ENCODE measurements at places on chromosomes 7 and 10. TPM values are rescaled to one million over a fixed set of nuclear protein-coding genes. Genes with fewer than 3 reads are reported as not detected.

GRCh38 chr10:135132-135600 is at the start of gene ZMYND11:
Gene ZMYND11, plus strand, starts transcription at chr10:135455. Its CDS starts 44,558 bp downstream, at chr10:180013.
- peak; percentile 61 for DNase-seq

DNA sequence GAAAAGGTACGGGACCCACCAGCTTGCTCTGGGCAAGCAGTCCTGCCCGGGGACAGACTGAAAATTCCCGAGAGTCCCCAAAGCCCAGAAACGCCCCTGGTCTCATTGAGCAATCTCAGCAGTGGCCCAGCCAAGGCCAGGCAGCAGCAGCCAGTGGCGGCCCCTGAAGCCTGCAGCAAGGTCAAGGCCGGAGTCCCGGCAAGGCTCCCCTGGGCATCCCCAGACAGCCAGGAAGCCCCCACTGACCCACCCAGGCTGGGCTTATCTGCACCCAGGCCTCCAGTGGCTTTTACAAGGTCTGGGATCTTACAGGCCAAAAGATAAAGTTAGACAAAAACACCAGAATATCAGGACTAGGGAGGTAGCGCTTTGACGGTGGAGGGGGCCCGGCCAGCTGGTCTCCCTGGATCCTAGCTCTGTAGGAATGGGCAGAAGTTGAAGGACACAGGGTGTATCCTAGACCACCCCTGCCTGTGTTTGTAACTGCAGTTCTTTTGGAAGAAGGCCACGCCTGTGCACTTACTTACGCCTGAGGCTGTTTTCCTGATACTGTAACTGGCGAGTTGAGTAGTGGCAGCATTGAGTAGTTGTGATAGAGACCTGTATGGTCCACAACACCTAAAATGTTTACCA is 130.5 kb upstream of the NPS start:
- no peak for DNase-seq

GRCh38 chr7:78864339-78864738 is 589.1 kb downstream of the MAGI2 start:
- no peak for DNase-seq

DNA sequence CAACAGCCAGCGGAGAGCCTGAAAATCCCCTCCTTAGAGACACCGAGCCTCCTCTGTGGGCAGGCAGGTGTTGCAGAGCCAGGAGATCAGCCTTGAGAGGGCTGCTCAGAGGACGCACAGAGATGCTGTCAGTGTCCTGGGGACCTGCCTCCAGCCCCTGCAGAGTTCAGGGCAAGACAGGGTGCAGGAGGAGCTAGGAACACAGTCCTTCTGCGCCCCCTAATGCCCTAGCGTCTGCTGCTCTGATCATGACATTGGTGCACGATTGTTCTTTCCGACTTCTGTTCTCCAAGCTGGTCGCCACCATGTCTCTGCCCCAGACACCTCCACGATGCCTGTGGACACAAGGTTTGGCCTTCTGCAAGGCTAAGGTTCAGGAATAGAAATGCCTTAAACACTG is 613.7 kb upstream of the MKI67 start:
- DNase-seq: no peak

DNA sequence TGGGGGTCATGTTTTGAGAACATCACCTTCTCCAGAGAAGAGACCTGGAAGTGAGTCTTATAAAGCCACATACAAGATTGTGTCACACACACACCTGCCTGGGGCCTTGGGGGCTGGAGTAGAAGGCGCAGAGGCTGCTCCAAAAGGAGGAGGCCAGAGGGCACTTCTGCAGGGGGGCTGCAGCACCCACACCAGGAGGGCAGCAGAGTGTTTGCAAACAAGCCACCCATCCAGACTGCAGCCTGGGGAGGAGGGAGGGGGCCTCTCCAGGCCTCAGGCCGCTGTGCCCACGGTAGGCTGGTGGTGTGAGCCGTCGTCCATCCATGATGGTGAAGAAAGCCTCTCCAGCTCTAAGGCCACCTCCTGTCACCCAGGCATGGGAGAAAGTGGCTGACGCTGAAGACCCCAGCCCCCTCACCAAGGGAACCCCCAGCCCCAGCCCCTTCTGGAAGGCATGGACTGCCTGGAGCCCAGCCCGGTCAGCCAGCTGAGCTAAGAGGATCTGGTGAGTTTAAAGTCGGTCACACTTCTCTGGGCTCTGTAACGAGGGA is 77.5 kb downstream of the FOXL3 start:
- DNase-seq: no peak

PRKCQ gene
- 2.4 TPM for total RNA-seq

DNA sequence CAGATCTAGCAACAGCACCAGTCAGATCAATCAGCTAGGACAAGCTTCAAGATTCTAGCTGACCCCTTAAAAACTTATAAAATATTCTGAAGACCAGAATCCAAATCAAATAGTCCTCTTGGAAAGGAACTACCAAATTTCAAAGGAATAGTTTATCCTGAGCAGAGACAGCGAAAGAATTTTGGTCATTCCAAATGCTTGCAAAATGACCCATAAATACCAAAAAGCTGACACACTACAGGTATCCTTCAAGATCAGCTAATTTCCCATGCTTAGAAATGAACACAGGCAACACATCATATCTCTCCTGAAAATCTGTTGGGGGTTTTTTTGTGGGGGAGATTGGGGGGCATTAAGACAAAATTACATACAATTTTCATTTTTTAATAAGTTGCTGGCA is 78.8 kb downstream of the PDSS1 start:
- no peak for DNase-seq

DNA sequence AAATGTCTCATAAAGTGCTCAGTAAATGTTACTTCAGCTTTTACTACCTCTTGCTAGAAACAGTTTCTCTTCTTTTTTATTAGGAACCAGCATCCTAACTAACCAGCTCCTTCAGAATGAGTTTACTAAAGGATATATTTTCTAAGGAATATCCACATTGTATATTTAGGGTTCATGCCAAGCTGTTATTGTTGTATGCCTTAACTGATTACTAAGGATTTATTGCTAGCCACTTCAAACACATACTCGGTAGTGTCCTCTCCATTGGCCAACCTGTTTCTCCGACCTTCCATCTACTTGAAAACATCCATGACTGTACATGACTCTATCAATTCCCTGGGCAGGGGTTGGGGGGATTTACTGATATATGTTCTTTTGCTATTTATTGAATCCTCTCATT is 906.3 kb upstream of the SORCS1 start:
- no peak for DNase-seq

SLC13A4 gene
- 0.14 TPM for total RNA-seq

- no peak for DNase-seq
Observed at GRCh38 chr10:49643241-49644034, 29.6 kb downstream of the CHAT start.

DNA sequence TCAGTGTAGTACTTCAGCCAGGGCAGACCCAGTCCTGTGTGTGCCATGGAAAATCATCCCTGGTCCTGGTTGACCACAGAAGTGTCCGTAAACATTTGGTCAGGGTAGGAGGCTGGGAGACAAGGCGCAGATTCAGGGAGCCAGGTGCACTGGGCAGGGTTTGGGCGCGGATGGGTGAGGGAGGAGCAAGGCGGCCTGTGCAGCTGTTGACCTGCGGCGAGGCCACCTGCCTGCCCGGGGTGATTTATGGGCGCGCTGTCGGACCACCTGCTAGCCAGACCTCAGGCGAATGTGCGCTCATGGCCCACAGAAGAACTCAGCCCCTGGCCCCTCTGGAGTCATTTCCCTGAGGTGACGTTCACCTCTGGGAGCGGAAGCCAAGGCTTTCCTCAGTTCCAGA is 6.6 kb downstream of the SFRP5 start:
- DNase-seq: no peak

DNA sequence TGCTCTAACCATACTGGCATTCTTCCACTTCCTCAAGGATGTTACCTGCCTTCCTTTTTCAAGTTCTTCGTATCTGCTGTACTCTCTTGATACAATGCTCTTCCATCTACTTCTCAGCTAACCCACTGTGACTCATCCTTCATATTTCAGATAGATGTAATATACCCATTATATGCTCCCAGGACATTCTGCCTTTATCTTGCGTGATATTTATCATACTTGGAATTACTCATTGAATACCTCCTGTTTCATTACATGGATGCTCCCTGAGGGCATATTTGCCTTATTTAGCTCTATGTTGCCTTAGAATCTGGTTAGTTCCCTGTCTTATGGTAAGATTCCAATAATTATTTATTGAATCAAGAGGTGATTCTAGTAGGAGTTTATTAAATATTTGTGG is 706.4 kb downstream of the SORCS3 start:
- DNase-seq: no peak

BCCIP gene
- total RNA-seq: 58.0 TPM

DNA sequence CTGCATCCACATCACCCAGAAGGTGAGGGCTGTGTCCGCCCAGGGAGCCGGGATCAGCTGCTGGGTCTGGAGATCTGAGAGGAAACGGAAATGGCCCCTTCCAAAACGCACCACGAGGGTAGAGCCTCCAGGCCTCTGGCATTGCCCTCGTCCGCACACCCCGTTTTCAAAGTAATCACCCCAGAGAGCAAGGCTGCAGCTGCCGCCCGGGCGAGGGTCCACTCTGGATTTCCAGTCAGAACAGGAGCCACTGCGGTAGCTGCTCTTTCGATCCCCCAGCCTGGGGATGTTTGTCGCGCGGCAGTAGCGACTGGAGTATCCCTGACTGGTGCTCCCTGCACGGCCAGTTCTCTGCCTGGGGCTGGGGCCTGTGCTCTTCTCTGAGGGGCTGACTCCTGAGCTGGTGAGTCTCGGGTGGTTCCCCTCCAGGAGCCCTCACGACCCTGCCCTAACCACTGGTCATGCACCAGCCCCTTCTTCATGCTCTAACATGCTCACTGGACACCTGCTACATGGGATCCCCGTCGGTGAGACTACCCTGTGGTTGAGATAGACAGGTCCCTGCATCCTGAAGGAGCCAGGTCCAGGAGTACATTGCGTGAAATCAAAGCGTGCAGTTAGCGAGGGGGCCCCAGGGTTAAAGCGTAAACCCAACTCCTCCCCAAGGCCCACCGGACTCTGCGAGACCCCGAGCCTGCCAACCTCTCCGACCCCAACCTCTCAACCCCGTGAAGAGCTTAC is 99.2 kb downstream of the FOXL3 start:
- DNase-seq: peak; percentile 33

- no peak for DNase-seq
Observed at GRCh38 chr7:28979776-28980175, 21.6 kb upstream of the TRIL start.

DKK1 gene
- total RNA-seq: 12.7 TPM

CPA4 gene
- 4.1 TPM for total RNA-seq

- no peak for DNase-seq
Observed at GRCh38 chr10:61812052-61812721, 89.3 kb upstream of the ARID5B start.

DNA sequence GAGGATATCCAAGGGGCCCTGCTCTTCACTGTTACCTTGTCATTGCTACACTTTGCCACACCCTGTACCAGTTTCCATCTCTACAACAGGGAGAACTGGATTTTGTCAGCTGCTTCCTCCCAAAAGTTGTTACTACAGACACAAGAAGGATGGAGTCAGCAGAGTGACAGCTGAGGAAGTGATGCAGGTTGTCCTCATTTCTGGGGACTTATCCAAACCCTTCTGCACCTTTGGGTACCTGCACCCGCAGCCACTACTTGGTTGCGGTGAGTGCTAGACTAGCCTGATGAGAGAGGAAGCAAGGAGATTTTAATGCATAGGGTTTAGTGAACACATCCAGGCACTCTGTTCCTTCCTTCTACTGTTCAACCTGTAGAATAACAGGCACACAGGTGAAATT is 281.0 kb downstream of the RPS24 start:
- DNase-seq: no peak

GRCh38 chr7:98474558-98474957 is 73.7 kb upstream of the BAIAP2L1 start:
- DNase-seq: no peak

C10orf95 gene
- total RNA-seq: not detected

GRCh38 chr7:88329532-88330463 is 23.1 kb upstream of the STEAP4 start:
- DNase-seq: no peak

DNA sequence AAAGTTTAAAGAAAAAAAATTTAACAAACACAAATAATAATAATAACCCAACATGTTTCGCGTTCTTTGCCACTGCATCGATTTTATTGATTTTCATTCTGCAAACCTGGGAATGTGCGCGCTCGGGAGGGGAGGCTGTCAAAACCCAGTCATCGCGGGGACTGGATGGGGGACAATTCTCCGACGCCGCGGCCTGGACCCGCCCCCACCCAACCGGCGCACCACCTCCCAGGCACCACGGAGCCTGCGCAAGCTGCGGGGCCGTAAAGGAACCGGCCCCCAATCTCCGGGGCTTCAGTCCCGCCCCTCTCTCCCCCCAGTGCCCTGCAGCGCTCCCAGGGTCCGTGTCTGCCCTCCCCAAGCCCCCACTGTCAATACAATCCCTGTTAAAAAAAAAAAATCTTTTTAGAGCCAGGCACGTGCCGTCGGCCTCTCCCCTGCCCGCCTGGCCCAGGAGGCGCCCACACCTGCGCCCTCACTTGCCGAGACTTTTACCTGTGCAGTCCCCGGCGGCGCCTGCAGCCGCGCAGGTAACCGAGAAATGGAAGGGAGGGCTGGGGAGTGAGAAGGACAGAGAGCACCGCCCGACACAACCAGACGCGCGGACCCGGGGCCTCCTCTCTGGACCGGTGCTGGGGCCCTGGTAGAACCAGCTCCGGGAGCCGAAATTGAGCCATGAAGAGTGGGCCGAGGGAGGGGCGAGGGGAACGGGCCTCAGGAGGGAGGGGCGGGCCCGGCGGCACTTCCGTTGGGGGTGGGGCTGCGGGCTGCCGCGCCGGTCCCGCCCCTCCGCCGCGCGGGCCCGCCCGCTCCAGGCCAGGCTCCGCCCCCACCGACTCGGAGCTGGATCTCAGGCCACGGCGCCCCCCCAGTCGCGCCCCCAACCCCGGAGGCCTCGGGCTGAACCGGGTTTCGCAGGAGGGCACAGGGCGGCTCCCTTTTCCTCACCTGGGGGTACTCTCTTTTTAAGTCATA is 7.6 kb upstream of the ZNF503 start:
- DNase-seq: peak; percentile 69

DNA sequence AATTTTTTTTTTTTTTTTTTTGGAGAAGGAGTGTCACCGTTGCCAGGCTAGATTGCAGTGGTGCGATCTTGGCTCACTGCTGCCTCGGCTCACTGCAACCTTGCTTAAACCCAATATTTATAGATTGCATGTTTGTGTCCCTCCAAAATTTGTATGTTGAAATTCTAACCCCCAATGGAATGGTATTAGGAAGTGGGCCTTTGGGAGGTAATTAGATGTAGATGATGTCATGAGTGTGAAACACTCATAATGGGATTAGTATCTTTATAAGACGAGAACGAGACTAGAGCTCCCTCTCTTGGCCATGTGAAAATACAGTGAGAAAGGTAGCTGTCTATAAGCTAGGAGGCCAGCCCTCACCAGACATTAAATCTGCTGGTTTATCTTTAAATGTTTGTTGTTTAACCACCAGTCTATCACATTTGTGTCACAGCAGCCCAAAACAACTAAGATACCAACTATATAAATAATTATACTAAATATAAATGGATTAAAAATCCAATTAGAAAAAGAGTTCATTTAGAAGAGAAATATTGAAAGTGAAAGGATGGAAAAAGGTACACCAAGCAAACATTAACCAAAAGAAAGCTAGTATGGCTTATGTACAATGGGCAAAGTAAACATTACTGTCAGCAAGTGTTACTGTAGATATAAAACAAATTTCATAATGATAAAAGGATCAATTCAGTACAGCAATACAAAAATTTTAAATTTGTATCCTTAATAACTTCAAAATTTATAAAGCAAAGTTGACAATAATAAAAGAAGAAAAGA is 9.3 kb downstream of the TCAF1 start:
- no peak for DNase-seq
